Naive B cell (primary cell): ENCODE measurements at places on chromosomes 11 and 22. TPM values are rescaled to one million over a fixed set of nuclear protein-coding genes. Genes with fewer than 3 reads are reported as not detected.

DNA sequence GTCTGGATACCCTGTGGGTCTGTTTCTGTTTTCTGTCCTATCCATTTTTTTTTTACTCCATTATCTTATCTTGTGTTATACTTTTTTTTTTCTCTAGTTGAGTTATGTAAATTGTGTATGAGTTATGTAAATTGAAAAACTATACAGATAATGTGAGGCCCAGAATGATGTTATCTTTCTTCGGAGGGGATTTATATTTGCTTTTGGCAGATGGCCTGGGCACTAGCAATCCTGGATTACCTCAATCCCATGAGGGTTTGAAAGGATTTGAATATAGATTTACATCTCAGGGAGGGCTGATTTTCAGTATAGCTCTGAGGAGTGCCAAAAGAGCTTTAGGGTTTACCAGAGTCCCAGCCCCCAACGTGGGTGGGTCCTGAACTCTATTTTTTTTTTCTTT lies 71.0 kb downstream of the CSTPP1 start:
- DNase-seq: no peak
- no peaks in the 10 kb centered on the region for H3K36me3 ChIP-seq
- no peak overlapping the region for H3K4me3 ChIP-seq

Gene LDHAL6A
- polyA plus RNA-seq: not detected

DNA sequence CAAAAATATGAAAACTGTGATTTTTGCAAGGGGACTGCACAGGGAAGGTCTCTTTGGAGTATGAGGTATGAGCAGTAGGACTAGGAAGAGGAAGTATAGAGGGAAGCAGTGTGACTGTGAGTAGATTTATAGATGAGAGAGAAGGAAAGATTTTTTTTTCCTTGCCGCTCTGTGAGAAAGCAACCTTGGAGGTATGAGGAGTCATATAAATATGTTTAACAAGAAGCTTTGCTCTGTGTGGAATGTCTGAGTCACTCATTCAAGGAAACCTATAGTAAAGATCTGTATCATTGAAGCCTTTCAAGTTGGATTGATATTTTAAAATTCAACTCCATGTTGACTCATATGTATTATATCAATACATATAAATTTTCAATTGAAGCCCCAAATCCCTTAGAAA lies 26.2 kb downstream of the DNHD1 start:
- DNase-seq: no peak
- no peaks in the 10 kb centered on the region for H3K27me3 ChIP-seq
- peaks cover 13% of the 10 kb centered on the region for H3K4me1 ChIP-seq
- peaks cover 17% of the 10 kb centered on the region for H3K36me3 ChIP-seq

Gene MS4A4A
- polyA plus RNA-seq: not detected

DNA sequence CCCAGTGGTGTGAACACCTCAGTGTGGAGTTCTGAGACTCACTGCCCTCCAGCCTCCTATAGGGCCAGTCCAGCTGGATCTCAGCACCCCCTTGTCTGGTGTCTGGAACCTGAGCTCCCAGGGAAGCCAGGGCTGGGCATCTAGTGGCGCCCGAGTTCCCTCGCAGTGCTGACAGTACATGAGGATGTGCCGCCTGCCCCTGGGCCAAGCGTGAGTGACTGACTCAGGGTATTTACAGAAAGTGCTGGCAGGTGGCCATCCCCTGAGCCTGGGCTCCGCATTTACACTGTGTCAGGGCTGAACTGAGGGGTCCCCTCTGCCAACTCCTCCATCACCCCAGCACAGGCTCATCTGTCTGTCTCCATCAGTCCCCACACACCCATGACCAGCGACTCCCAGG lies 185.3 kb downstream of the BRD1 start:
- peaks cover 5% of the 10 kb centered on the region for H3K4me1 ChIP-seq
- H3K27ac ChIP-seq: no peak overlapping the region
- DNase-seq: no peak
- no peak overlapping the region for H3K4me3 ChIP-seq
- H3K27me3 ChIP-seq: no peaks in the 10 kb centered on the region
